ENCODE measurements at places on chromosomes 6 and 20.
A peak's percentile ranks its signal among the peaks of the same experiment; 100 is the strongest.

DNA sequence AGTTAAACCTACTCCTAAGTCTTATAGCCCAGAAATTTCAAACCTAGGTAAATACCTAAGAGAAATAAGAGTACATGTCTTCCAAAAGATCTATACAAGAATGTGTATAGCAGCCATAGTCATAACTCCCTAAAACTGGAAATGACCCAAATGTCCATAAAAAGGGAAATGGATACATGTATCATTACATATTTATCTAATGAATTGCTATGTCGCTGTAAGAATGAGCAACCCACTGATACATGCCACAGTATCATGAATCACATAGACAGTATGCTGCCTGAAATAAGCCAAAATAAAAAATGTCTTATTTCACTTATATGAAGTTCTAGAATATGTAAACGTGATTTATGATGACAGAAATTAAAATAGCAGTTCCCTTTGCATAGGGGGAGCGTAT, 679.5 kb downstream of the MAFB start:
- DNase-seq = no peak

DNA sequence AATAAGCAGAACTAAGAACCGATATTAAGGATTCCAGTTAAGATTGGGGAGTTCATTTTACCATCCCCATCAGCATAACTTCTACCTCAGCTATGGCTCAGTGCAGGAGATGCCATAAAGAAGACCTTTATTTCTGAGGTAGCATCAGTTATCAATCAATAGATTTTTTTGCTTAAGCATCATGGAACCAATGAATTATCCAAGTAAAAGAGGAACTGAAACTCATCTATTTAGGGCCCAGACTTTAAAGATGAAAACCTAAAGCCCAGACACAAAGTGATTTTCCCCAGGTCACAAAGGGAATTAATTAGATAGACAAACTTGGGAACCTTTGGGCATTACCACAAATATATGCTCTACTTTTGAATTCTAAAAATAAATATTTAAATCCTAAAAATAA, 59.2 kb upstream of the TINAG start:
- no peak for DNase-seq

DNA sequence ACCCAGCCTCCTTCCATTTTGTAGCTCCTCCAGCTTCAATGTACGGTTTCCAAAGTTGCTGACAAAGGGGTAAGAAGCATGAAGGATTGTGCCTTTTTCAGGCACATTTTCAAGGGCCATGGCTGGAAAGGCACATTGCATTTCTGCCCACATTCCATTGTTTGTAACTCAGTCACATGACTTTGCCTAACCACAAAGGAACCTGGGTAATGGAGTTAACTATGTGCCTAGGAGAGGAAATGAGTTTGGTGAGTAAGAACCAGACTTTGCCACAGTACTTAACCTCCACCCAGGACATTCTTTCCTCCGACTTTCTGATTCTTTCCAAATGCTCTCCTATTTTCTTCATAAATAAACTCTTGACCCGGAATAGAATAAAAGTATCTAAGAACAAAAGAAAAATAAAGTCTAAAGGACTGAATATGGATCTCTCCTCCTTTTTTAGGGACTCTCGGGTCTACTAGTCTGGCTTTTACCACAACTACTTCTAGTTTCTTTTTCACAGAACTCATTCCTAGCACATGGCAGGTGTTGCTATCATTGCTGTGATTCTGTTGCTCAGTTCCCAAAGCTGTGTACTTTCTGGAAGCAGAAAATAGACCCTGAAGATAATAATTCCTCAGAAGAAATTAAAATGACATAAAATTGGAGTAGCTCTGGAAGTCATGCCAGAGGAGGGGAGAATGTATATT, 81.5 kb upstream of the ISM1 start:
- no peak for DNase-seq

DNA sequence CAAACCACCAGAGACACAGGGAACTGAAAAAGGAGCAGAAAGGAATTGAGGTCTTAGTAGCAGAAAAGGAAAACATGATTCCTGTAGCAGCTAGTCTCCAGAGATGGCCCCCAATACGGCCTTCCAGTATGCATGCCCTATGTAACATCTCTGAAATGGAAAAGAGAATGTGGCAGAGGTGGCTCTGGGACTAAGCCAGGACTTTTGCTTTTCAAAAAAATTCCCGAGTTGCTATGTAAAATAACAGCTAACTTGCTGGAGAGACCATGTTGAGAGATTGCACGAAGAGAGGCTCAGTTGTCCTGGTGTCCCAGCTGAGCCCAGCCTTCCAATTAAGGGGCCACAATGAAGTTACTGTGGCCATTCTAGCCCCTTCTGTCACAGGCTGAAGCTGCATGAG, 27.7 kb downstream of the IL20RA start:
- no peak for DNase-seq

DNA sequence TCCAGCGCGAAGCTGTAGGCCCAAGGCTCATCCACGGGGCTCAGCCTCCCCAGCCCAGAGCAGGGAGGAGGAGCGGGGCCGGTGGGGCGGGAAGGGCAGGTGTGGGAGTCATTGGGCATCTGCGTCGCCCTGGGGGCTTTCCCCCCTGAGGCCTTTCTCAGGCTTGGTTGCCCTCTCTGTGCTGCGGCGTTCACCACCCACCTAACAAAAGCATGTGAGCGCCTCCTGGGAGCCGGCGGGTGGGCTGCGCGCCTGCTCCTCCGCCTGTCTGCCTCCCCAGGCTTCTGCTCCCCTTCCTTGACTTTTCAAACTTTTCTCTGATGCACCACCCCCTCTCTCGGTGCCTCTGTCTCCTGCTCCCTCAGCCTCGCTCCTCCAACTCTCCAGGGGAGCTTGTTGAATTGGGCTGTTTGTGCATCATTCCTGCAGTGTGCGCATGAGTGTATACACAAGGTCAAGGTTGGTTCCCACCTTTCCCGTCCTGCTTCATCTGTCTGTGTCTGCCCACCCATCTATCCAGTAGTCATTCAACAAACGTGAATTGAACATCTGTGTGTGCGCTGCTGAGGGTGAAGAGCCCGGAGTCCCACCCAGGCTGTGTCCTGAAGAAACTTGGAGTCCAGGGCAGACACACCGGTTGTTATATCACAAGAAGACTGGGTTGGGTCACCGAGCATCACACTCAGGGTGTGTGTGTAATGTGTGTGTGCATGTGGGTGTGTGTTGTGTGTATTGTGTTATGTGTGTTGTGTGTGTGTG, 82.4 kb upstream of the NNAT start:
- no peak for DNase-seq

DNA sequence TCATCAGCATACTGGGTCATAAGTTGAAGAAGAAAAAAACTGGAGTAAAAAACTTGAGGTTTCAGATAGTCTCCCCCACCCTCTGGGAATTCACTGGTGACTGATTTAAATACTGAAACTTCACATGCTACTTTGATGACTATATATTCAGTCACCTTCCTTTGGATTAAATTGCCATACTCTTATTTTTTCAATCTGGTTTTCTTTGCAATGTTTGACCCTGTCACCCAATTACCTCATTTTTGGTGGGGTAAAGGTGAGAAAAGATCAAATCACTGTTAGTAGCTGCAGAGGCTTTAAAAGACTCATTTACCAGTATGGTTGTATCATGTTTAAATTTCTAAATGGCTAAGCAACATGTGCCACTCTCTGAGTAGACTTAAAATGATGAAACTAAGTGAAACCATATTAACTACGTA, 862.7 kb upstream of the FLRT3 start:
- no peak for DNase-seq

GRCh38 chr6:113830140-113830539, 27.0 kb upstream of the MARCKS start:
- DNase-seq = no peak

GRCh38 chr20:14009208-14009607, 13.9 kb downstream of the MACROD2 start:
- DNase-seq = no peak

GRCh38 chr6:167688123-167688522, 138.6 kb upstream of the AFDN start:
- no peak for DNase-seq

DNA sequence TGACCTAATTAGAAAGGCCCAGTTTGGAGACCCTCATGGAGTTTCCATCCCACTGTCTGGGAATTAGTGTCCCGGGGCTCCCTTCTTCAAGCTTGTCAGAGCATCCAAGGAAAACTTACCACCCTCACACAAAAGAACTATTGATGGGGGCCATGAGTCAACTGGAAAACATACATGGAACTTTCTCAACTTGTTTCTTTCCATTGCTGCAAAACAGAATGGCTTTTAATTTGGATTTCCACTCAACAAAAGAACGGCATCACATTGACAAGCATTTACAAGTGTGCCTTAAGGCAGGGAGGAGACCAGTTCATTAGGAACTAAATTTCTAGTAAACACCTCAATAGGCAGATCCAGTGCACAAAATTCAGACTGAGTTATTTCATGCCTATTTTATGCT, 289.1 kb upstream of the PREP start:
- no peak for DNase-seq

DNA sequence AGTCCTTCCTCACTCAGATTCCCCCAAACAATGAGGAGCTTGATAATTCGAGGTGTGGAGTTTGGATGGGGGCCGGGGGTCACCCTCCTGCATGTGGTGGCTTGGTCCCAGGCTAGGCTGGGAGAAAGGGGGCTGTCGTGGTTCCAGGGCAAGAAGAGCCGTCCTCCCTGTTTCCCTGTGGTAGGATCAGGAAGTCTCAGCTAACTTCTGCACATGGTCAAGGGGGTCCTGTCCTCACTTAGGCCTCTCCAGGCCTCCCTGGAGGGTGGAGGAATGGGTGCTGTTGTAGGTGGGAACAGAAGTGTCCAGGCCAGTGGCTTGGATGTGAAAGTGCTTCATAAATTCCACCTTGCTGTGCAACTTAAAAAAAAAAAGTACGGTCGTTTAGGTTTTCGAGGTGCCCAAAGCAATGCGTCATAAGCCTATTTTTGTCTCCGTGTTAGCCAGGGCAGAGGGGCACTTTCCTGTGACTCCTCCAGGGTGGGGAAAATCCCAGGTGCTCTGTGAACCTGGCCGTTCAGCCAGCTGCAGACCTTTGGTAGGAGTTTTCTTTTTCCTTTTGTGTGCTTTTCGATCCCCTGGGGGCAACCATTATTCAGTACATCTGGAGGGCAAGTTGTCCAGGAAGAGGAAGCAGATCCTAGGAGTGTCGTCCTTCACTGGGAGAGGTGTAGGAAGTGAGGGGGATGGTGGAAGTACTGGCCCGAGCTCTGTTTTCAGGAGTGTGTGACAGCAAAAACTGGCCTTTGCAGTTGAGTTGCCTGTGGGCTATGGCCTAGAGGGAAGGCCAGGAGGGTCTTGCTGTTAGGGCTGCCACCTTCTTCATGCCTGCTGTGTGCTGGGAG, 9.6 kb downstream of the IGF2R start:
- DNase-seq = peak; percentile 23

GRCh38 chr20:22583773-22584521, 425 bp downstream of the FOXA2 start:
- DNase-seq = no peak

DNA sequence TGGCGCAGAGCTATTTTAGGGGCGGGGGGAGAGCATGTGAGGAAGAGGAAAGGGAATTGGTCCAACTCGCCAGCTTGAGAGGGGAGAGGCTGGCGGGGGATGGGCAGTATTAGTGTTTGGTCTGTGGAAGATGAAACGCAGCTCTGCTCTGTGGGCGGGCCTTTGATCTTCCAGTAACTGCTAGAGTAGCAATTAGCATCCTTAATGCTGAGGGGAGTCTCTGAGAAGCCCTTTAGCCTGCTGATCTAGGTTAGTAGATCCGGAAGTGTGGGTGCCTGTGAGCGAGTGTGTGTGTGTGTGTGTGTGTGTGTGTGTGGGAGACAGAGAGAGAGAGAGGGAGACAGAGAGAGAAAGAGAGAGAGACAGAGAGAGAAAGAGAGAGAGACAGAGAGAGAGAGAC, 117.2 kb upstream of the BACH2 start:
- DNase-seq = peak; percentile 58

GRCh38 chr20:1190847-1191246, 6.1 kb upstream of the TMEM74B start:
- DNase-seq = no peak

DNA sequence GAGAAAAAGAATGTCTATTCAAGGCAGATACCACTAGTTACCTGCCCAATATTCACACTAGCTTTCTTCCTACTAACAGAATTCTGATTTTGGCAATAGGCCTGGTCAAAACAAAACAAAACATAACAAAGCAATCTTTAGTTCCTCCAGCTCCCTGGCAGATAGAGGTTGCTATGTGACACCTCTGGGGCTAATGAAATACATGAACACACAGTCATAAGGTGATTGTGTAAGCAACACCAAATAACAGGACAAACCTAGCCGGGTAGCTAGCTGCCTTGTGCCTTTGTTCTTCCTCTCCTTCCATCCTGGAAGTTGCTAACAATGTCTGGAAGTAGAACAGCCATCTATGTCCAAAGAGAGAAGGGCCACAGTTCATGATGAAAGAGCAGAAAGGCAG, 6.0 kb upstream of the HMGN3 start:
- no peak for DNase-seq

DNA sequence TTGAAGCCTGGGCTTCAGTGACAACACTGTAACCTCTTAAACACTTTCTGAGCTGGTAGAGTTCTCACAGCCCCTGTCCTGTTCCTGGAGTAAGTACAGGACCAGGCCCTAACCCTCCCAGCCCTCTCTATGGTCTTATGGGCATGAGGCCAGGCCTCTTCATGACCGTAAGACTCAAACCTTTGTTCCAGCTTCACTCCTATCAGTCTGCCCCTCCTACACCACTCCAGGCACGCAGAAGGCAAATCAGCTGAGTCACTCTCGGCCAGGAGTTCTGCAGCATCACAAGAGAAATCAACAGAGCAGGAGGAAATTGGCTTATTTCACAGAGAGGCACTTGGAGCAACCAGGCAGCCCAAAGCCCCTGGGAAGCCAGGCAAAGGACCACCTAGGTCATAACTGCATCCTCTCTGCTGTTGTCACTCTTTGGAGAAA, 25.3 kb upstream of the CHD6 start:
- no peak for DNase-seq

DNA sequence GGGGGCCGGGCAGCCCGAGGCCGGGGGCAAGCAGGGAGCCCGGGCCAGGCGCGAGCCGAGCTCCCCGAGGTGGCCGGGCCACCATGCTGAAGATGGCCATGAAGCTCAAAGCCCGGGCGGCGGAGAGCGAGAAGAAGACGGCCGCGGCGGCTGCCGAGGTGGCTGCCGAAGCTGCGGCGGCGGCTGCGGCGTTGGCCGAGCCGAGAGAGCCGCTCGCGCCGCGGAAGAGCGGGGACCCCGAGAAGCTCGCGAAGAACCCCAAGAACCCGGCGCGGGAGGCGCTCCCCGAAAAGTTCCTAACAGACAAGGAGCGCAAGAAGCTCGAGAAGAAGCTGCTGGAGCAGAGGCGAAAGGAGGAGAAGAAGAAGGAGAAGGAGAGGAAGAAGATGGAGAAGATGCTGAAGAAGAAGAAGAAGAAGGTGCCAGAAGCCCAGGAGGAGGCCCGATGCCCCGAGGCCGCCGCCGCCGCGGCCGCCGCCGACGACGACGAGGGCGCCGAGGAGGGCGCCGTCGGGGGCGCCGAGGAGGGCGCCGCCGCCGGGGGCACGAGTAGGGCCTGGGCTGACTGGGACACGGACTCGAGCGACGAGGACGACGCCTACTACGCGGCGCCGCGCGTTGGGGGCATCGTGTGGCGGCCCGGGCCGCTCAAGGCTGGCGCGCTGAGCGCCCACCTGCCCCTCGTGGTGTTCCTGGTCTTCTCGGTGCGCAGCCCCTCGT, 37.4 kb downstream of the GNAS start:
- DNase-seq = no peak

All from T-helper 9 cell (primary cell).